ENCODE measurements at places on chromosomes 3 and 15.

DNA sequence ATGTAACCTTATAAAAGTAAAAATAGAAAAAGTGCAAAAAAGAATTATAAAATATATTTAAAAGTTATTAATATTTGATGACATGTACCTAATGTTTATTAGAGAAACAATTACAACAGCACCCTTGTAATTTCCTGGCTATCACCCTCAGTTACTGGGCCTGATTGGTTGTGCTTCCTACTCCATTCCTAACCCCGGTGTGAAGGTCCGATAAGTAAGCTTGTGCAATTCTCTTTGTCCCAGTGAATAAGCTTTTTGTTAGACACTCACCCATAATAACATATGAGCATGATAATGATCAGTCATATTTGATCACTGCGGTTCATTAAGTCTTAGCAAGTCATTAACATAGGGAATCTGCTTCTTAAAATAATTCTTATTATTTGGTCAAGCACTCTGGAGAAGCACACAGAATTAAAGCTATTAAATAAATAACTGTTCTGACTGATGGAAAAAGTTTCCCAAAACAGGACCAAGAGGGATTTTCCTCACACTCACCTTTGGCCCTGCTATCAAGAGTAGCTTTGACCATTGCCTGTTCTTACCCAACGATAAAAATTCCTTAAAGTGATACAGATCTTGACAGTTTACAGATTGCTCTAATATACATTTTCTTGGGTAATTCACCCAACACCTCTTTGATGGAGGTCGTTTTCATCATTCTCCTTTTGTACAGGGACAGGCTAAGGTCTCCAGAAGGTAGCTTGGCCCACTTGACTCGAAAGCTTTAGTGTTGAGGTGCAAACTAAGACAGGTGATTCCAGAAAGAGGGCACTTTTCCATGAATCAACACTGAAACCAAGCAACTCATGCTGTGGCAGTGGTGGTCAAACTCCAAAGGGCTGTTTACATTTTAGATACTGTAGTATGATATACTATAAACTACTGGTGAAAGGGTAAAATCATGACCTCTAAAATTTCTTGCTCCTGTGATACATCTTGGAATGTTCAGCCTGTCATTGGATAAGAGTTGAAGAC is 543.0 kb upstream of the KCNMB2 start:
- no peak for DNase-seq

DNA sequence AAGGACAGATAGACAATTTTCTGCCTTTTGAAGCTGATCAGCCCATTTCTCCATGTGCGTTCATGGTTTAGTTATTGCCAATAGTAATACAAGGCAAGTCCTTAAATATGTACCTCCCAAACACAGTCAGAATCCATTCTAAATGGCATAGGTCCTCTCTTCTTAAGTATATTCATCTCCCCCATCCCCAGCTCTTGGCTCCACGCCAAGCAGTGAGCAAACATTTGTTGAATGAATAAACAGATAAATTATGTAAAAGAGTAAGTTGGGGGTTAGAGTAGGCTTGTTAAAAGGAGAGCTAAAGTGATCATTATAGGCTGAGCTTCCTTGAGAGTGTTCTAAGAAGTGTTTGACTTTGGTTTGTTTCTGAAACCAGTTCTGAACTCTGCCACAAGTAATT is 241.3 kb downstream of the ITPR1 start:
- no peak for DNase-seq

DNA sequence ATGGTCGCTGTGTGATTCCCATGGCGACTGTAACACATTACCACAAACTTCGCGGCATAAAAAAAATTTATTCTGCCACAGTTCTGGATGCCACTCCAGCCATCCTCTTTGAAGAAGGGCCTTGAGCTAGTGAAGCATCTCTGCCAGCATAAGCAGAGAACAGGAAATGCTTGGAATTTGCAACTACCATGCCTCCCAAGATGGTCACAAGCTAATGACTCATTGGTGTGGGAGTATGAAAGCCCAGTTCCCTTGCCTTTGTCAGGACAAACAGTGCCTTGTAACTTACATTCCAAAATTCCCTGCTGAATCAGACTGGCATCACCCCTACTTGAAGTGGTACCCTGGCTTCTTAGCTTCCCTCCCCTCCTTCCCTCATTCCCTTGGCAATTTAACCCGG is 129.7 kb downstream of the PROS1 start:
- DNase-seq: no peak

- no peak for DNase-seq
Observed at GRCh38 chr15:70501121-70501727, 262.1 kb downstream of the UACA start.

GRCh38 chr3:161409858-161410257 is 38.5 kb upstream of the SPTSSB start:
- DNase-seq: no peak

DNA sequence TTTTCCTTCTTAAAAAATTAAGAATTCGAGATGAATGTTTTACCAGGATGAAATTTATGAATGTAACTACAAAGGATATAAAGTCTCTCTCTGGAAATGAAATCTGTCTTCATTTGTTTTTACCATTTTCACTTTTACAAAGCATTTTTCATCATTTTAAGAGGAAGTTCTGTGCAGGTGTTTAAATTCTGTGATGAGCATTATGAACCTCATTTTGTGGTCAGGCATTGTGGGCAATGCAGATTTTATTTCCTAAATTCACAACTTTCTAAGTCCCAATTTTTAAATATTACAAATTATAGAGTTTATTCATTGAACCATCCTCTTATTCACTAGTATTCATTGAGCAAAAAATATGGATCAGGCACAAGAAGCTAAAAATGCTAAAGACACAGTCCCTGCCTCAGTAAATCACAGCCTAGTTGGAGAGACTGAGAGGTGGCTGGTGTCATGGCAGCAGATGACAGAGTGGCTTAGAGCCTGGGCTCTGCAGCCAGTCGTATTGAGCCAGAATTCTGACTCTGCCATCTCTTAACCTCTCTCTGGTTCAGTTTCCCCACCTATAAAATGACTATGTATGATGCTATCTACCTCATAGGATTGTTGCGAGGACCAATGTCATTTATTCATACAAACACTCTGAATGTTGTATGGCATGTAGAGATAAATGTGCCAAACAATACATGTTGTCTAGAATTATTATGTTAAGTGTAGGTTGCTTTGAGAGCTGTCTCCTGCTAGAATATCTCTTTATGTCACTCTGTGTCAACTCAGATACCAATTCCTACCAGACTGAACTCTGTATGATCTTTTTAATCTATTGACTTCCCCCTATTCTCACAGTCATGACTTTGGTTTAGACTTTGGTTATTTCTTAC is 7.5 kb upstream of the TGFBR2 start:
- no peak for DNase-seq

DNA sequence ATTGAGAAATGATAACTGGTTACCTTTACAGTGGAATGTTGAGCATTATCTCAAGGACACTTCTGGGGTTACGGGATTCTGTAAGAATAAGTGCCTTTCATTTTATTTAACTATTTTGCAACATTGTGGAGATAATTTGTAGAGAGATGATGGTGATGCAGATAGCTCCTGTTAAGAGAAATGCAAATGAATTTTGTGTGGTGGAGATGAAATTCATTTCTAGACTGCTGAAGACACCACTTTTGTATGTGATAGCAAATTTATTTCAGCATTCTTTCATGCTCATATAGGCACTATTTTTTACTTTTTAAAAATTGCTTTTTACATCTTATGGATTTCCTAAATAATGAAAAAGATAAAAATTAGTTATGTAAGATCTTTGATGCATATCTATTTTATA is 463.3 kb upstream of the CBLB start:
- DNase-seq: no peak

GRCh38 chr3:171257251-171258203 is 202.7 kb downstream of the TNIK start:
- no peak for DNase-seq

DNA sequence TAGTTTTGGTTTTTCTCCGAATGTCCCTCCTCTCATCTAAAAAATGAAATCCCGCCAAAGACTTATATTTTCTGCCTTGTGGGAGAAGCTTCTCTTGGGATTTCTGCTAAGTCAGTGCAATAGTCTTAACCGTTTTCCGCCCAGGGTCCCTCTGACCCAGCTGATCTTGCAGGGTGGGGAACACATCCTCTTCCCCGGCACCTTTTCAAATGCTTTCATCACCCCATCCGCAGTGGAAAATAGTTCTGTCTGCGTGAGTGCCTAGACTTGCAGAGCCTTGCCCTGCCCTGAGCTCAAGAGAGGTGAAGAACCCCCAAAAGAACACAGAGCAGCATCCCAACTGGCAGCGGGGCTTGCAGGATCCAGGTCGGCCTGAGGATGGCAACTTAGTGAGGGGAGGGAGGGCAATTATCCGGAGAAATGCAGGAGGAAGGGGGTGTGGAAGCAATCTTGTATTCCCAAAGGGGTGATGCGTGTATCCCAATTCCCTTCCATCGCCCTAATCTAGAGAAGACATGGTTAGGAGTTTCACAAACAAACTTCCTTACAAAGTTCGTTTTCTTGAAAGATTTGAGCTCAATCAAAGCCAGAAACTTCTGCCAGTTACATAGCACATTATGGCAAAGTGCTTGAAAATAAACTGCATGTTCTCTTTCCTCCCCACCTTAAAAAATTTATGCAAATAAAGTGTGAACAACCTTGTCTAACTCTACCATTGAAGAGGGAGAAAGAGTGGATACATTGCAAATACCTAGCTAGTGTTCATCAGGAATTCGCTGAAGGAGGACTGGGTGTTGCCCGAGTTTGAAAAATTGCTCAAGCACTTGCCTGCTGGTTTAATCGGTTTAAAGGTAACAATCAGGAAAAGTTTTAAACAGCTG is 79.9 kb downstream of the NR2F2 start:
- DNase-seq: no peak

DNA sequence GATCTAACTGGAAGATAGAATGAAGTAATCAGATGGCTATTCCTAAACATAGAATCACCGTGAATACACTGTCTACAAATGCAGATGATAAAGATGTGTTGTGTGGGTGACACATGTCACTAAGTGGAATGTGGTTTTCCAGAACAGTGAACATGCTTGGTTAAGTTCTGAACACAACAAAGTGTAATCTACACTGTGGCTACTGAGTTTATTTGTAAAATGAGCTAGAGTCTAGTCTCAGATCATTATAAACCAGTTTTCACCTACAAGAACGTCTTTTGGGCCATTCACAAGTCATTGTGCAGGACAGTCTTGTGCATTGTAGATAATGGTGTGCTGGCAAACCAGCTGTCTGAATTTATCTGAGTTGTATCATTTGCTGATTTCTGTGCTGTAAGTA is 35.3 kb downstream of the OXNAD1 start:
- no peak for DNase-seq

DNA sequence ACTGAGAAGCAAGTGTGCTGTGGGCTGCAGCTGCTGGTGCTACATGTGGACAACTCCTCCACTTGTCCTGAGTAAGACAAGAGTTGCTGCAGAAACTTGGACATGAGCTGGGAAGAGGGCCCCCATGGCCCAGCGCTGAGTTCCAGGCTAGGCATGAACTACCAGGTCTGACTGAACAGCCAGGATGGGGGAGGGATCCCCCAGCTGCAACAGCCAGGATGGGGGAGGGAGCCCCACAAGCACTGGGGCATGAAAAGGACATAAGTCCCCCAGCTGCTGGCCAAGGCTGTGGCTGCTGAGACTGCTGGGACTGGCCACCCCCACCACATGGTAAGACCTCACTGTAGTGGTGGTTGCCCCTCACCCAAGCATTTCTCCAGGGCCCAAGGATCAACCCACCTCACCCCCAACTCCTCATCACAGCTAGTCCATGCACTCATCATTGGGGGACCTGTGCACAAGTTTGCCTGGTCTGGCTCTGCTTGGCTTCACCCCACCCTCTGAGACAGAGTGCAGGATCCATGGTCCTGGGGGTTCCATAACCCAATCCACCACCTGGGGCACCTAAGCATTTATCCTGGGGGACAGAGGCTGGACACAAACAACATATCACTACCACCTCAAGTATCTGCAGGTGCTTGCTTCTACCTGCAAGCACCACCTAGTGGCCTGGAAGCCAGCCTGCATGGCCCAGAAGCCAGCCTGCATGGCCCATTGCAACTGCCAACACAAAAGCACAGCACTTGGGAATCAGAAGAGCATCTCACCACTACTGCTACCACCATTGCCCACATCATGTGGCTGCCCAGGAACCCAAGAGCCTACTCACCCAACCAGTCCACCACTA is 84.5 kb upstream of the STT3B start:
- no peak for DNase-seq

- no peak for DNase-seq
Observed at GRCh38 chr3:80247766-80248165, 480.0 kb upstream of the ROBO1 start.

- no peak for DNase-seq
Observed at GRCh38 chr3:25564075-25564474, 100.6 kb downstream of the TOP2B start.

DNA sequence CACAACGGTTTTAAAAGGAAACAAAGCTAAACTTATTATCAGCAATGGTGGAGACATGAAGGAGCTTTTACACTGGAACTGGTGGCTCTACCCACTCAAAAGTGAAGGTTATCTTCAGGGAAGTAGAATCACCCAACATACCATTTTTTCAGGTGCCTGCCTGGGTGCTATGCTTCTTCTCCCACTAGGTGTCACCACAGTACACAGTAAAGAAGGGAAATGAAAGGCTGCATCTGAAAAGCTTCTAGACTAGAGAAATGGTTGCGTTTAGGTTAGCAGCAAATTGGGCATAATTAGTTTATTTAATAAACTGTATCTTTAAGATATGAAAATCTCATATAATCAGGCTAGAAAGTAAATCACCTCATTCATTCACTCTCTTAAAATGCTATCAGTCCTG is 47.0 kb upstream of the SELENOK start:
- peak; percentile 1 for DNase-seq

- DNase-seq: no peak
Observed at GRCh38 chr15:57228395-57228794, 147.9 kb upstream of the CGNL1 start.

- DNase-seq: no peak
Observed at GRCh38 chr15:36519067-36519466, 60.4 kb upstream of the CDIN1 start.

- no peak for DNase-seq
Observed at GRCh38 chr15:57735891-57736290, 29.4 kb downstream of the POLR2M start.

- peak; percentile 76 for DNase-seq
Observed at GRCh38 chr3:4979428-4980228, at the start of gene BHLHE40. Gene BHLHE40 (plus strand): TSS chr3:4979437. CDS start chr3:4979719, 282 bp downstream.

DNA sequence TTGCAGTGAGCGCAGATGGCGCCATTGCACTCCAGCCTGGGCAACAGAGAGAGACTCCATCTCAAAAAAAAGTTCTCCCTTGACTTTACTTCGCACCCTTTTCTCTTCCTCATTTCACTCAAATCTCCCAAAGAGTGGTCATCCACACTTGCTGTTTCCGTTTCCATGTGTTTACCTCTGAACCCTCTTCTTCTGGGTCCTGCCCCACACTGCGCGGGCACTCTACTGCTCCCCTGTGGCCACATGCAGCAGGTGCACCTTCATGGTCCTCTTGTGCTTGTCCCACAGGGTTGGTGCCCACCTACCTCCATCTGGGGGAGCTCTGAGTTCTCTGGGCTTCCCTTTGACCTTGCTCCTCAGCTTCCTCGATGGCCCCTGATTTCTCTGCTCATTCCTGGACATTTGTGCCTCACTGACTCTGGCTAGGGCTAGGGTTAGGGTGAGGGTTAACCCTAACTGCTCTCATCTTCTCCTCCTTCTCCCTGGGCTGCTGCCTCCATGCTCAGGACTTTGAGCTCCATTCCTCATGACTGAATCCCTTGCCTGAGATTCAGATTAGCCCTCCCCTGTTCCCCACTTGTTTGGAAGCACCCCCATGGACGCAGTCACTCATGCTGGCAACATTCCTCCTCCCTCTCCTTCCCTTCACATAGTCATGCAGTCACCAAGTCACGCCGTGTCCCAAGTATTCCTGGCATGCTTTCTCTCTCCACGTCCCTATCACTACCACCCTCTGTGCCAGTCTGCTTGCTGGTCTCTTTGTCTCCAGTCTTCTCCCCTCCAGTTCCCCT is 26.6 kb upstream of the KY start:
- DNase-seq: no peak

All from GOT3 (cell line).